ENCODE measurements at places on chromosomes 1 and 21.

DNA sequence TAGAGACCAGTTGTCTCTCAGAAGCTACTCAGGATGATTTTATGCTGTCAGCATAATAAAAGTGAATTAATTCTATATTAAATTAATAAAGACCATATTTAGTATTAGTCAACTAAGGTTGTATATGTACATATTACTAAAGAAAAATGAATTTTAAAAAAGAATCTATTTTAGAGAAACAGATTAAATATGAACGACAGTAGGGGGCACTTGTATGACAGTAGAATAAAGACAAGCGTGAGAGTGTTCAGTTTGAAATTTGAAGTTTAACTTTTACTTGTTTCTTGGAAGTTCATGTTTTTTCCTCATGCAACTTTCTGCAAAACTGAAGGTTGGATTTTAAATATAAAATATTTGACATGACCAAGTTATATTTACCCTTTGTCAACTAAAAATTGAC is 67.9 kb upstream of the MACF1 start:
- DNase-seq, result no peak

DNA sequence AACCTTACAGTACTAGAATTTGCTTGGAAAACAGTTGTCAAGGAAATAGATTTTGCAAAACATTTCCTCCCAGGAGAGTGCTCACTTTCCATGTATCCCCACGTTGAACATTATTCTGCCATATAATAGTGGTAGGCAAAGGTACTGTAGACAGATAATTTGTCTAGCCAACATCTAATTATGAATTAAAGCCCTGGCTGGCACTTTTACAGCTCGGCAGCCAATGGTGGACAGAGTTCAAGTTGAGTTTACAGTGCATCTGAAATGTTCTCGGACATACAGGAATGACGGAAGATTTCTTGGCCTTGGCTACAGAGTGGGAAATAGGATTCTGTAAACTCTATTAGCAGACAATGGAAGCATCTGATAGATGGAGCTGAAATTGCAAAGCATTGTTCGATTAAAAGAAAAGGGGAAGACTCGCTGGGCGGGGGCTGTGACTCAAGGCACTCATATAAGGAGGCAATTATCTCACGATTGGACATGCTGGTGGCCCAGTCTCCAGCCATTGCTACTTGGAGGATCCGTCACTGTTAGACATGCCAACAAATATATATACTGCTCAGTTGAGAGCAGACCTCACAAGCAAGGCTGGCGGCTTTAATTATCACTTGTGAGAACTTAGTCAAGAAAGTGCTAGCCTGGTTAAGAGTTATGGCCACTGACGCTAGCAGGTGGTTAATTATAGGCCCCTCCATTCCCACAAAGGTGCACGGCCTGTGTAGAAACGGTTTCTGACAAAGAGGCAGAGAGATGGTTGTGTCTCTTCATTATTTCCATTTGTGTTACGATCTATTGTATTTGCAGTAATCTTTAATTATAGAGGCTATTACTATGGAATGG is 48.0 kb downstream of the MAN1C1 start:
- no peak for DNase-seq

- DNase-seq, result no peak
Measured at GRCh38 chr1:53125122-53125521, 17.3 kb downstream of the SLC1A7 start.

DNA sequence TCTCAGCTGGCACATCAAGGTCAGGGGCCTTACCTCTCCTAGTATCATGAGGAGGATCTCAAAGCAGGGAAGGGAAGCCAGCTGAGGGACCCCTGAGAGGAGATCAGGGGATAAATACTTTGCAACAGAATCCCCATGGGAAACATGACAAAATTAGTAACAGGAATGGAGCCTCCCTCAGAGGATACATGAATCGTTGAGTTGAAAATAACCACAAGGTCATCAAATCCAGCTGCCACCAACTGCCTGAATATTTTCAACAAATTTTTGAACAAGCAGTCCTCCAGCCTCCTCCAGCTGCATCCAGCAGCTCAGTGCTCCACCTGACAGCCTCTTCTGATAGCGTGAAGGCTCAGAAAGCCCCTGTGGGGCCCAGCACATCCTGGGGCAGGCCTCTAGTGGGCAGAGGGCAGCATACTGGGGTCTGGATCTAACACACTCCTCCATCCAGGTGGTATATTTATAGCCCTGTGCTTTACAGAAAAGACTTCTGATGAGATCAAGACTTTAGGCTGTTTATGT is 404.3 kb downstream of the NTNG1 start:
- no peak for DNase-seq

Measured in hippocampal formation (tissue), 2 donors.